Activated CD4-positive, CD25-positive, alpha-beta regulatory T cell treated with anti-CD3 and anti-CD28 coated beads, Interleukin-2, amount 50 U/mL, for 16 hours (primary cell): ENCODE measurements at places on chromosomes 2 and 18.

DNA sequence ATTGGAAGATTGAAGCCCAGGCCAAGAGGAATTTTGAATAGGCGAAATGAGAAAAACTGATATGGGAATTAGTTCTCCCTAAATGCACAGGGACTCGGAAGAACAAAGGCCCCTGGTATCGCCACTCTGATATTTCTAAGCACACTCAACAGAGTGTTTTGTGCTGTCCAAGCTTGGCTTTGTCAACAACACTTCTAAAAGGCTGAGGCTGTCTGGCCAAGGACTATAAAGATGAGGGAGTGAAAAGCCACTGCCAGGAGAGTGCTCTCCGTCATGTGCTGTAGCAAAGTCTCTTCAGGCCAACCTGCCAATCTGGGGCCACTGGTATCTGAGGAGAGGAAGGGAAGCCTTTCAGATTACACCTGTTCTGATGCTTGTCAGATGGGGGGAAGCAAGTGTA lies 611.2 kb upstream of the PIK3C3 start:
- DNase-seq = no peak

DNA sequence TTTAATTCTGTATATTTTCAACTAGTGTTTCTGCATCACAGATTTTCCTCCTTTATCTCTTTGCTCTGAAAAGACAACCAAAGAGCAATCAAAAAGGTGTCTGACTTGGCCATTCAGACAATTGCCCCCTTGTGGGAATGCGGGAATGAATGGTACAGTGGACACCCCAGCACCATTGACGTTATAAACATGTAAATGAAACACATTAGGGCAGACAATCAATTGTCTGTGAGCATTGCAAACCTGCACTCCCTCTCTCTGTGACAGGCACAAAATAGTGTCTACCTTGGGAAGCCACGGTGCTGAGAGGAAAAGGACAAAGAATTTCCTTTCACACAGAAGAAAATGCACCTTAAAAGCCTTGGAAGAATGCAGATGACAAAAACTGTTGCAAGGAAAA lies 8.0 kb downstream of the ZEB2 start:
- no peak for DNase-seq

- no peak for DNase-seq
Observed at GRCh38 chr2:25115902-25116301, 52.5 kb downstream of the POMC start.

DNA sequence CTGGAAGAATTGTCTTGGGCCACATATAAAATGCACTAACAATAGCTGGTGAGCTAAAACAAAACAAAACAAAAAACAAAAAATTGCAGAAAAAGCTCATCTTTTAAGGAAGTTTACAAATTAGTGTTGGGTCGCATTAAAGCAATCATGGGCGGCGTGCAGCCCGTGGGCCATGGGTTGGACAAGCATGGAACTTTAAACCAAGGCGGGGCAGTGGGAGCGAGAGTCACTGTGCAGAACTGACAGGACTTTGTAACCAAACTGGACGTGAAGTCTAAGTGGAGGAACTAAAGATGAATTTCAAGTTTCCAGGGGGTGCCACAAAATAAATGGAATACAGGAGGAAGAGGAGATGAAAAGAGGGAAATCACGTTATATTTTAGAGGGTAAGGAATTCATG lies 80.7 kb downstream of the PSMG2 start:
- no peak for DNase-seq

GRCh38 chr2:33502025-33502424 lies 25.6 kb downstream of the RASGRP3 start:
- DNase-seq = no peak

GRCh38 chr2:224586127-224586695 lies 1.0 kb upstream of the CUL3 start:
- no peak for DNase-seq

DNA sequence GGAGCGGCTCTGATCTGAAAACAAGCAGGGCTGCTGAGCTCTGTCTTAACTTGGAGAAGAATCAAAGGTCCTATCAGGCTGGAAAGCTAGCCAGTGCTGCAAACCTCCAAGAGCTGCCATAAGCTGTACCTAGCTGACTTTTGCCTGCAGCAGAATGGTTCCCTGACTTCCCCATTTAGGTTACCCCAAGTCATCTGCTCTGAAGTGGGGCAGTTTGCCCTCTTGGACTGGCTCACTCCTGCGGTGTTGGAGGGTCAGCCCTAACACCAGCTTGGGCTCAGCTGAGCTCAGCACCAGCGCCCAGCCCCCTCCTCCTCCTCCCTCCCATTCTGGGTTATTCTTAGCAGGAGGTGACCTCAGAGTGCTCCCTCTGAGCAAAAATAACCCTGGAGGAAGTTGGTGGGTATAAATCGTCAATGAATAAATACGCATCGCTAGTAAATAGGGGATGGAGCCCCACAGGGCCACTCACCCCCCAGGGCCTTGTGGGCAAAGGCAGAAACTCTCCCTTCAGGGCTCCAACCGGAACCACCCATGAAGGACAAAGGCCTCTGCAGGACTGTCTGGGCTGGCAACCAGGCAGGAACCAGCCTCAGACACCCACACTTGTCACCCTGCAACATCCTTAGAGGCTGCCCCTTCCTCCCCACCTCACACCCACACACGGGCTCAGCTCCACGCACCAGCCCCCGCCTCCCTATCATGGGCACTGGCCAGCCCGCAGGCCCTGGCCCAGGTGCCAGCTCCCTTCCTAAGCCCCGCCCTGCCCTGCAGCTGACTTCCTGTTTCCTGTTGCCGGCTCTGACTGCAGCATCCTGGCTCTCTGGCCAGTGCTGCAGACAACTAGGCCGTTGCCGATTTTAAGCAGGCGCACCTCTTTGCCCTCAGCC lies 46.9 kb downstream of the DNMT3A start:
- DNase-seq = peak; percentile 51

- DNase-seq = no peak
Observed at GRCh38 chr2:118417406-118418120, 329.3 kb downstream of the INSIG2 start.

DNA sequence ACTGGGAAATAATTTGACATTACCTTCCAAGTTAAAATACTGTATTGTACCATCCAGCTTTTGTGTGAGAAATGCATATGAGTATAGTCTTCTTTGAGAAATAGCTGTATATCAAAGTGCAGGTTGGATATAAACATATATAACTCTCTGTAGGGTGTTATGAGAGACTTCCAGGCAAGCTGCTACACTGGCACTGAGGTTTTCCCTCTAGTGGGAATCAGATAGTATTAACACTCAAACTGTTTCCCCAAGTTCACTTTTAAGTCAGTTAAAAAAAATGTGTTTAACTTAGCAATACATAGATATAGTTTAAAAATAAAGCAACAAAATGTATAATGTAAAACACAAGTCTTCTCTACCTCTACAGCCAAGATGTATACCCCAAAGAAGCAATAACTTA lies 368.4 kb upstream of the SLC8A1 start:
- DNase-seq = no peak

DNA sequence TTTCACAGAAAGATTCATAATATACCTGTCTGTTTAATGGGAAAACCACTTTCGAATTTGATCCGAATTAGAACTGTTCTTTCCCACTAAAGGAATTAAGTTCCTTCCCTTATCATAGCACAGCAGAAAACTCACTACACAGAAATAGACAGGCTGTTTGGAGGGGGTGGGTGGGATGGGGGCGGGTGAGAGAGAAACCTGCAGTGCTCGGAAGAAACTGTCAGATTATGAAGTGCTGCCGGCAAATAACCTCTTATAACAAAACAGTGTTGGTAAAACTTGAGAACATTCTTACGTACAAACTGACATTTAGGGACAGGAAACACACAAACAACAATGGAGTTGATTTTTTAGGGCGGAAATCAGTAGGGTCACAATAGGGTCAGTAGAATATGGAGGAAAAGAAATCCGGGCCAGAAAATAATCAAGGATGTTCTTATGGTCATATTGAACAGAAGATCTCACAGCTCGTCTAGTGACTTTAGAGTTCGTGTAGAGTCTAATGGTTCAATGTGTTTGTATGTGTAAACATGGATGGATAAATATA lies 756.0 kb upstream of the LRATD1 start:
- DNase-seq = no peak

GRCh38 chr18:33585431-33585775 lies 7.4 kb downstream of the ASXL3 start:
- DNase-seq = no peak

DNA sequence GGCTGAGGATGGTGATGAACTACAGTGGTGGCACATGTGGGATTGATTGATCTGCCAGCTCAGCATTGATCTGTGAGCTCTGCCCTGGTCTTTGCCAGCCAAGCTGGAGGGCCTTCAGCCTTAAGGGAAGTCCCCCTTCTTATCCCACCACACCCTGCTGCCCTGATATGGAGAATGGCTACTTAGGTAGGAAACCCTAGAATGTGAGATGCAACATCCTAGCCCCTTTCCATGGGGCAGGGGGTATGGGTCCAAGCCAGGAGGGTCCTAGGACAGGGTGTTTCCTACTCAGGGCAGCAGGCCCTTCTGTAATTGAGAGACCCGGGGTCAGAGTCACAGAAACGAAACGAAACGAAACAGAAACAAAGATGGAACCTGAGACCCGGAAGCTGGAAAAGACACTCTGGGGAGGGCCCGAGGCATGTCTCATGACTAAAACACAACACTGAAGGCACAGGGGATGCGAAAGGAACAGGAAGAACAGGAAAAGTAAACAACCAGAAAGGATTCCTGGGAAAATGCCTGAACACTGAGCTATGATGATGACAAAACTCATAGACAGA lies 16.9 kb upstream of the SULT1C2 start:
- no peak for DNase-seq

DNA sequence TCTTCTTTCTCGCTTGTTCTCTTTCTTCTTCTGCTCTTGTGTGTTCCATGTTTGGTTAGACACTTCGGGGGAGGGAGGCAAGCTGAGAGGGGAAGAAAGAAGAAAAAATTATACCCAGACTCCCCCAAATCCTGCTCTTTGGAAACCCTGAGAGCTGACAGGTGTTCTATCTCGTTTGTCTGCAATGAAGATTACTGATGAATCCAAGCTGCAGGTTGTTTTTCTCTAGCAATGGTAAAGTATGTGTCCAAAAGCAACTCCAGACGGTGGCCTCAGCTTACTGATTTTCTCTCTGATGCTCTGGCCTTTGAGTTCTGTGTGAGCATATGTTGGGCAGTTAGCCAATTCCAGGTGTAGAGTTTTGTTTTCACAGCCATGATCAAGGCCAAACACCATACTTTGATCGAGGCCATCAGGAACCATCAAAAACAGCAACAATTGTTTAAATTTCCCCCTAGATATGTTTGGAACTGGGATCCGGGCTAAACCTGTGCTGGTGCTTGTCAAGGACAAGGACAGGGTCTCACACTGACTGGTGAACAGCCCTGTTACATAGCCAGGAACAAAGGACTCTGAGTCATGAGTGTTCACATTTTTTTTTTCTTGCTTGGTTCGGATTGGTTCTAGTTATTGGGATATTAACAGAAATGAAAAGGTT lies 142.0 kb downstream of the PRKCE start:
- DNase-seq = no peak

- DNase-seq = no peak
Observed at GRCh38 chr2:145984580-145984979, 1464.7 kb upstream of the ZEB2 start.

- DNase-seq = no peak
Observed at GRCh38 chr18:37769826-37770225, 204.2 kb upstream of the CELF4 start.

DNA sequence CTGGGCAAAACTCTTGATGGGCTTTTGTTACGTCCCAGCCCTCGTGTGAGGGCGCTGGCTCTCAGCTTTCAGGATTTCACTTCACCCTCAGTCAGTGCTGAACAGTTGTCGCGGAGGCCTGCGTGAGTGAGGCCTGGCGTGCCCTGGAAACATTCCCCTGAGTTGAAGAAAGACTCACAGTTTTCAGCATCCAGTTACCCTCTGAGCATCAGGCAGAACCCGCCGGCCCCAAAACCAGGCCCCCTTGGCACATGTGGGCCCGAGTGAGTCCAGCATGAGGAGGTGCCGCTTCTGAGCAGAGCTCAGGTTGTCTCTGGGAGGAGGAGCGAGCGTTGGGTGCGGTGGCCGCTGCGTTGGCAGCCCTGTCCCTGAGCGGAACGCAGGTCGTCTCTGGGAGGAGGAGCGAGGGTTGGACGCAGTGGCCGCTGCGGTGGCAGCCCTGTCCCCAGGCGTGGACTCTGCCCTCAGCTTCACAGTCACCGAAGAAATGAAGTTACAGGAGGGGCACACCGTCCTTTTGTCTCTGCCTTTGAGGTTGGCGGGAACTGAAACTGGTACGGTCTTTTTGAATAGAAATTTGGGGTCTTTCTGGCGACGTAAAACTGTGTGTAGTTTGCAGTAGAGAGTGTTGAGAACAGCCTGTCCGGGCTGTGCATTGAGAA lies at the start of gene NEU4:
TSS of gene NEU4 (plus strand) at position 473 of the 662 bp plus-strand sequence. CDS start 5,292 bp downstream, outside the sequence.
- no peak for DNase-seq

- DNase-seq = no peak
Observed at GRCh38 chr2:68336192-68336591, 16.4 kb upstream of the CNRIP1 start.

GRCh38 chr2:63379451-63379850 lies 208.8 kb downstream of the WDPCP start:
- no peak for DNase-seq

DNA sequence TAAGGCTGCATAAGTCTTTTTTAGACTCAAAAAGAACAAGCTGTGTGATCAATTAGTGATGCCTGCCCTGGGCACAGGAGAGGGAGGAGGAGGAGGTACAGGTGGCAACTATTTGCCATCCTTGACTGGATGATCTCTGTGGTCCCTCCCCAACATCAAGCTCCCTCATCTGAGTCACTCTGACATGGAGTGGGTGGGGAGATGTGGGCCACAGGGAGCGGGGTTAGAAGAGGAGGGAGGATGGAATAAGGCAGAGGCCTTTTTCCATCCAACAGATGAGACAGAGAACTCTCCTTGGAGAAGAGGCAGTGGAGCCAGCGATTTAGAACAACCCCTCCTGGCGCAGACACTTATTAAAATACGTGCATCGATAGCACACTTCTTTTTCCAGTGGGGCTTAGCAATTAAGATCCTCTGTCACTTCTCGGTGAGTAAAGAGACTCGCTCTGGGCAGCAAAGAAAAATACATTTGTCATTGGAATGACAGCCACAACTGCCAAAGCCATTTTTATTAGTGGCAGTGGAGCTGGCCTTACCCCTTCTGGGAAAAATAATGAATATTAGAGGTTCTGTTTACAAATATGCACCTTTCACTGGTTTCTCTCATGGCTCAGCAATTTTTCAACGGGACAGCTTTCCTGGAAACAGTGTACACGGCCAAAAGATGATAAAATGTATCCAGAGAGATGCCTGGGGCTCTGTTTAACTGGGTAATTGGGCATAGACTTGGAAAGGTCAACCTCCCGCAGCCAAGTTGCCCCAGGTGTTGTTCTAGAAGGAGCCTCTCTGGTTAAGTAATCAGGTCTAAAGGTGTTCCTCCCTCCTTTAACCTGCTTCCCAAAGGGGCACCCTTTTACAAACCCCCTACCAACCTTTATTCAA lies 238.4 kb upstream of the CXCR4 start:
- no peak for DNase-seq
